ENCODE measurements at places on chromosomes 2 and 18.

GRCh38 chr2:45011121-45011520 lies 1.9 kb upstream of the SIX2 start:
- DNase-seq, result no peak

GRCh38 chr2:3423492-3424170 lies 44.1 kb downstream of the TRAPPC12 start:
- peak; percentile 92 for DNase-seq

DNA sequence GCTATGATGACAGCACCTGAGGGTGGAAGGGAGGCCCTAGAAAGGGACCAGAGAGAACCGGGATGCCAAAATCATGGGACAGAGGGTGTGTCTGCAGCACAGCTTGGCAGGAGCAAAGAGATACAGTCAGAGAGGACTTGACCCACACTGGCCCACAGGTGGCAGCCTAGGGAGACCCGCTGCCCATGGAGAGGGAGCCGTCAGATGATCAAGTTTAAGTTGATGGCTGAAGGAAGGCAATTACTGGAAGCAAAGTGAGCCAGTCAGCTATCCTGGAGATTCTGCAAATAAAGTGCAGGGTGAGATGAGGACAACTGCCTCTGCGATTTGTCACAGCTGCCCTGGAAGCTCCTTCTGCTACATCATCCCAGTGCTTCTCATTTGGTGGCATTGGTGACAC lies 74.0 kb downstream of the CMPK2 start:
- no peak for DNase-seq

DNA sequence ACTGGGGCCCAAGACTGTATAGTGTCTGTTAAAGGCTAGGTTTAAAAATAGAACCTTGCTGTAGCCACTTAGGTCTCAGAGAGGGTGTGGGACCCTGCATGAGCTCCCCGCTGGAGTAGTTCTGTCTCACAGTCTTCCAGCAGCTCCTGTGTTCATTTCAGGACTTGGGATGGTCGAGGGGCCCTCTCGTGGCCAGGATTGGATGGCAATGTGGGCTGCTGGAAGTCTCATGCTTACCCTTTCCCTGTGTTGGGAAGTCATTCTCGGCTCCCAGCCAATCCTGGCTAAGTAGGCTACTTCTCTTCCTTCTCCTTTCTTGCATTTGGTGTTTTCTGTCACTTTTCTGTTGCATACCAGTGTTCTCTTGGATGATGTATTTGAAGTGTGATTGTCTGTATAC lies 284.0 kb upstream of the GCFC2 start:
- DNase-seq, result no peak

DNA sequence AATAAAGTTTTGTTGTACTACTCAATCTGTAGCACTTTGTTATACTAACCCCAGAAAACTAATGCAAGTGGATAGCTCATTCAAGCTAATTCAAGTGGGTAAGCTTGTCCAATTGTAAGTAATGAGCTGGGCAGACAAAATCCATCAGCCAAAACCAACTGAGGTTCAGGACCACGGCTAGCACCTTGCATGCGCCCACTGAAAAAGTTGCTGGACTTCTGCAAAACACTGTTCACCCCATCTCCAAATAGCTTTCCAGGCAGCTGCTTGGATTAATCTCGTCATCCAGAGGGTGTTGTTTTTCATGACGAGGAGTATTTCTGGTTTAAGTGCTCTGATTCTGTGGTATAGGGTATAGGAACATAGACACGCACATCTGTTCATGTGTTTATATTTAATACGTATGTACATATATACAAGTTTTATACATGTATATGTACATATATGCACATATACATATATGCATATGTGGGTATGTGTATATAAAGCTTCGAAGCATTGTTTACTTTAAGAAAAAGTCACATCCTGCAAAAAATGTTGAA lies 307.5 kb downstream of the GALR1 start:
- no peak for DNase-seq

DNA sequence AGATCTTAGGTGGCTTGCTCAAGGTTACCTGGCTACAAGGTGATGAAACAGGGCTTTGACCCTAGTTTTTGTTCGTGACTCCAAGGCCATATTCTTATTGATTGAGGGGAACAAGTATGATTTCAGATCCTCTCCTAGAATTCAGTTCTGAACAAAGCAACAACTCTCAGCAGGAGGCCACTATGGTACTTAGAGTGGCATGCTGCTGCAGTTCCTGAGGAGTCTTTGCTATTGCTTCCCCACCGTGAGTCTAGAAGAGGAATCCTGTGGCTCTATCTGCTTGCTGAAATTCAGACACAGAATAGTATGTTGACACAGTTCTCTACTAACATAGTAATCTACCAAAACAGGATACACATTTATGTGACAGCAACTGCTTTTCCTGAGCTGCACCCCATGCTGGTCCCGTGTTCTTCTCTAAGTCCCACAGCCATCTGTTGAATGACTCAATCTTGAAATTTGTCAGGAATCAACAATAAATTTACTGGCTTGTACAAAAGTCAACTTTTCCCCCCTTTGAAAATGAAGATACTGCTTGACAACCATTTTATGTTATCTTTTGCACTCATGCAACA lies 4.1 kb downstream of the TGFBRAP1 start:
- no peak for DNase-seq
